Body of pancreas (tissue), 4 donors: ENCODE measurements at places on chromosomes 5 and 9.

DNA sequence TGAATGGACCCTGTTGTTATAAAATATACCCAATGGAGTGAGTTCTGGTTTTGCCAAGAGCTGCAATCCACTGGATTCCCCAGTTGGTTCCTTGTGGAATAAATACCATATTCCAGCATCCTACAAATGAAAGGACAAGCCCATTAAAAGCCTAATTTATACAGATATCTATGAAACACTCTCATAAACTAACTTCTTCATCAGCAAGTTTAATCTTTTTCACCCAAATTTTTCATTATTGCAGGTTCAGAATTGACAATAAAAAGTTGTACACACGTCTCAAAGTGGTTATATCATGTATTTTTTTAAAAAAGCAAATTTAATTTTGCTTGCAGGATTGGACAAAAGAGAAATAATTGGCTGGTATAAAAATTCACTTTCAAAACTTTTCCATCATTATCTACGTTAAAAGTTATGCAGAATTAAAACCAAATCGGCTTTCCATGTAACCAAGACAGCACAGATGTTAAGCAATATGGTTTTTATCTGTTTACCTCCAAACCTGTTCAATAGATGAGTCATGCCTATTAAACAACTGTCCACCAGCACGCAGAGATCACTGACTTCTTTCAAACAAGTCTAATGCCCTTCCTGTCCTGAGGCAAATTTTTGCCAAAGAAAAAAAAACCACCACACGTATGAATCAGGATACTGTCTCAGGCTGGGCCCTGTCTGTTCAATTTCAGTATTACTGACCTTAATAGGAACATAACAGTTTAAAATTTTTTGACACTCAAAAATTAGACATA, 42.5 kb downstream of the CEMIP2 start:
- peak; percentile 35 for DNase-seq
- no peaks in the 10 kb centered on the region for H3K36me3 ChIP-seq
- H3K4me3 ChIP-seq = no peak overlapping the region
- no peaks in the 10 kb centered on the region for H3K27me3 ChIP-seq
- no peak overlapping the region for H3K27ac ChIP-seq

GRCh38 chr5:140362875-140363630, 3.1 kb downstream of the SLC4A9 start:
- H3K27ac ChIP-seq = no peak overlapping the region
- peak; percentile 87 for DNase-seq
- H3K36me3 ChIP-seq = no peaks in the 10 kb centered on the region
- H3K27me3 ChIP-seq = no peaks in the 10 kb centered on the region

- H3K27ac ChIP-seq = no peak overlapping the region
- H3K36me3 ChIP-seq = no peaks in the 10 kb centered on the region
- no peak for DNase-seq
- H3K4me3 ChIP-seq = no peak overlapping the region
Measured at GRCh38 chr9:107227774-107228173, 55.3 kb upstream of the RAD23B start.

DNA sequence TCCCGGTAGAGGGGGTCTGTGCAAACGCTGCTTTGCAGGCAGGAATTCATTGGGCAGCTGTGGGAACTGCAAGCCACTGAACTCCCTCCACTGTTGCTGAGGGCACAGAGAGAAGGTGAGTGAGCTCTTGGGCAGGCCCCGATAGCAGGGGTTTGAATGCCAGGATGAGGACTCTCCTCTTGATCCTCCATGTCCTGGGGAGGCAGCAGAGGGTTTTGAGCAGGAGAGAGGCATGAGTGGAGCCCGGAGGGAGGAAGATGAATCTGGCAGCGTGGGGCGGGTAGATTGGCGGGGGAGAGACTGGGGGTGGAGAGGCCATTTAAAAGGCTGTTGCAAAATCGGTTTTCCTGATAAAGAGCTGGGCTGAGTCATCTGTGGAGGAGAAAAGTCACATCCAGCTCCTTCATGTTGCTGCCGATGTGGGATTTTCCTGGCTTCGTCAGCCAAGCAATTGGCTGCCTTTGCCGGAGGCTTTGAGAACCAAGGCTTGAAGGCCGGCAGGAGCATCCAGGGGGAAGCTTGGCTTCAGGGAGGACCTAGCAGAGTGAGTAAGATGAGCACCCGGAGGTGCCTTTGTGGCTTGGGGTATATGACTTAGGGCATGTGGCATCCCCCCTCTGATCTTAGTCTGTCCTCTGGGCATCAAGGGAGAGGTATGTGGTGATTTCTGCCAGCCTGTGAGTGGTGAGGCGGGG, at the start of gene SYNPO:
TSS of gene SYNPO (plus strand) at position 350 of the 695 bp plus-strand sequence. CDS start 7,616 bp downstream, outside the sequence.
- no peak within 1 kb of the TSS for H3K4me3 ChIP-seq
- no peaks in the 10 kb centered on the region for H3K27me3 ChIP-seq
- H3K4me1 ChIP-seq = peaks cover 99% of the 10 kb centered on the region
- DNase-seq = peak; percentile 51

GRCh38 chr9:123825342-123826060, 104.4 kb downstream of the DENND1A start:
- DNase-seq = no peak
- H3K4me3 ChIP-seq = no peak overlapping the region
- no peaks in the 10 kb centered on the region for H3K4me1 ChIP-seq
- no peaks in the 10 kb centered on the region for H3K27me3 ChIP-seq
- no peaks in the 10 kb centered on the region for H3K36me3 ChIP-seq
- no peak overlapping the region for H3K27ac ChIP-seq
